ENCODE measurements at places on chromosomes 7 and 10.

- no peak for DNase-seq
Observed at GRCh38 chr7:155356323-155357105, 58.8 kb downstream of the INSIG1 start.

DNA sequence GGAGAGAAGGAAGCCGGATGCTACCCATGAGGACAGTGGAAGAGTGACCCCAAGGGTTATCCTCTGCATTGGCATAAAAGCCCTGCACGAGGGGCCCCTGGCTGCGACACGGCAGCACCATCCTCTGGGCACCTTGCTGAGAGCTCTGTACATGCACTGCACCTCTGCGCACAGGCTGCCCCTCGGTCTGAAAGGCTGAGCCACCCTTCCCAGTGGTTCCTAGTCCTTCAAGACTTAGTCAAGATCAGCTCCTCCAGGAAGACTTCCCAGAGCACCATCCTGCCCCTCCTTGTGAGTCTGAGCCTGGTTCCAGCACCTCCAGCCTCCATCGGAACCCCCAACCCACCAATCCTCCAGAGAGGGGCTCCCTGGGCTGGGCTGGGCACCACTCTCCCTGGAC lies 37.9 kb upstream of the CNPY1 start:
- DNase-seq: no peak

DNA sequence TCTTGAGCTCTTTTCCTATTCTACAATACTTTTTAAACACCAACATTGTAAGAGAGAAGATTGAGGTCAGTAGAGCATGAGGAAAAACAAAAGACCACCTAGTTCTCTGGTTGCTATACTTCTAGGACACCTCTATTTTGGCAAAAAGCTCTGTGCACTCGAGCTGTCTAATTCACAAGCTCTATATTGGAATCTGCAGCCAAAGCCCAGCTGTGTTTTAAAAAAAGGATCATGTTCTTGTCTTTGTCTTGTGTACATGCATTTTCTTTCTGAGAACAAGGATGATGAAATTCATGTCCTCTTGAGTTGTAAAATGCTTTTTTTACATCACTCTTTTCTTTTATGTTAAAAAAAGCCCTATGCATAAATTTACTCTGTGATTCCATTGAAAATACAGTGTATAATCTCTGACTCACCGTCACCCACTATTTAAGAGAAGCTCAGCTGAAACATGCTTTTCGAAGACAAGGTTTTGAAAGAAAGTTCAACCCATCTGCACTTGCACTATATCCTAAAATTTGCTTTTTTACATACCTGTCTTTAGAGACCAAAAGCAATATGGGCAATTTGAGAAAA lies 215.5 kb upstream of the VSTM2A start:
- no peak for DNase-seq

- DNase-seq: no peak
Observed at GRCh38 chr7:45721686-45722598, 147.8 kb downstream of the ADCY1 start.

GRCh38 chr7:45917658-45918057 lies 3.4 kb downstream of the IGFBP3 start:
- DNase-seq: peak; percentile 69

DNA sequence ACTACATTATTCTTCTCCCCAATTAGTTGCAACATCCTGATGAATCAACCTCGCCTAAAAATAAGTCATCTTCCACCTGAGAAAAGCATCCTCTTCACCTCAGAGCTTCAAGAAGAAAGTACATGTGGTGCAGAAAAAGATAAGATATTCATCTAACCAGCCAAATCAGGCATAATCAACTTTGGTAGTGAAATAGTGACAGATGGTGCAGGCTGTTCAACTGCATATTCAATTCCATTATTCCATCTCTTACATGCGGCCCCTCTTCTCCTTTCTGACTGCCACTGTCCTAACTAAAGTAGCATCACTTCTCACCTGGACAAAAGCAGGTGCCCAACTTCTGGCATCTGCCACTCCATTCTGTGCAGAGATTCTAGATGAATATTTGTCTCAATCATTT lies 148.4 kb upstream of the STEAP1 start:
- DNase-seq: no peak

DNA sequence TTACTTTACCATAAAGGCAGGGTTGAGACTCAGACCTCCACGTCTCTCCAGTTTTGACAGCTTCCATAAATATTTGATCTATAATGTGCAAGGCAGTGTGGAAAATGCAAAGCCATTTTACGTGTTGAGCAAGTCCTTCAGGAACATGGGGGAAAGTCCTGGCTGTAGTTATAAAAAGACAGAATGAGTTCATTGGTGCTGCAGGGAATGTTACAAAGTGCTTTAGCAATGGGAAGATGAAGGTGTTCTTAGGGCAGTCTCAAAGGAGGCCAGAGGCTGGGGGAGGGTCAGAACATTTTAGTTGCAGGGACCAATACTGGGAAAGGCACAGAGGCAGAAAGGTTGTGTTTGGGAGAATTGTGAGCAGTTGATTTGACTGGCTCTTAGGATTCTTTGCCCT lies 27.9 kb downstream of the CNNM2 start:
- no peak for DNase-seq

GRCh38 chr7:142355328-142355727 lies 97.5 kb upstream of the PRSS58 start:
- DNase-seq: no peak

All from MM.1S (cell line).